Glomerular endothelial cell (primary cell): ENCODE measurements at places on chromosomes 2 and 18.

DNA sequence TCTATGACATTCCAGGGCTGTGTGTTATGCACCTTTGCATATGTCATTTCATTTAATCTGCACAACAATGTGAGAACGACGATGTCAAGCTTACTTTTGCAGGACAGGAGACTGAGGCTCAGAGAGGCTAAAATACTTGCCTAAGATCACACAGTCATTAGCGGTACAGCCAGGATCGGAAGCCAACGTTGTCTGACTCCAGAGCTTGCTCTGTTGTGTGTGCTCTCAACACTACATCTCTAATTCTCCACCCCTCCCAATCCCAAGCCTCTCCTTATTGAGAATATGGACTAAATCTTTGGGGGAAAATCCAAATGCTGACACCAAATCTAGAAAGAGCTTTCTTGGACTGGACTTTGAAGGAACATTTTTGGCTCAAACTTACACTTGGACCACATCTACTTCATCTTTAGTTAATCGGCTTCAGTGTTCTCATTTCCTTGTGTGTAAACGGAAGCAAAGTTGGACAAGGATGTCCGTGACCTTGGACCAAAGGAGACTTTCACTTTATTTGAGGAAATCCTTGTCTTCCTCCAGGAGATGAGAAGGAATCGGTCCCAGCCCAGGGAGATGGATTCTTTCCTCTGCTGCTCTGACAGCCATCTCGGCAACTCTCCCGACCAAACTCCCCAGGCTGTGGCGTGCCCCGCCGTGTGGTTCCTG is 242.4 kb downstream of the LPIN1 start:
- no peak for DNase-seq

GRCh38 chr2:39050109-39050508 is 70.7 kb downstream of the SOS1 start:
- no peak for DNase-seq

DNA sequence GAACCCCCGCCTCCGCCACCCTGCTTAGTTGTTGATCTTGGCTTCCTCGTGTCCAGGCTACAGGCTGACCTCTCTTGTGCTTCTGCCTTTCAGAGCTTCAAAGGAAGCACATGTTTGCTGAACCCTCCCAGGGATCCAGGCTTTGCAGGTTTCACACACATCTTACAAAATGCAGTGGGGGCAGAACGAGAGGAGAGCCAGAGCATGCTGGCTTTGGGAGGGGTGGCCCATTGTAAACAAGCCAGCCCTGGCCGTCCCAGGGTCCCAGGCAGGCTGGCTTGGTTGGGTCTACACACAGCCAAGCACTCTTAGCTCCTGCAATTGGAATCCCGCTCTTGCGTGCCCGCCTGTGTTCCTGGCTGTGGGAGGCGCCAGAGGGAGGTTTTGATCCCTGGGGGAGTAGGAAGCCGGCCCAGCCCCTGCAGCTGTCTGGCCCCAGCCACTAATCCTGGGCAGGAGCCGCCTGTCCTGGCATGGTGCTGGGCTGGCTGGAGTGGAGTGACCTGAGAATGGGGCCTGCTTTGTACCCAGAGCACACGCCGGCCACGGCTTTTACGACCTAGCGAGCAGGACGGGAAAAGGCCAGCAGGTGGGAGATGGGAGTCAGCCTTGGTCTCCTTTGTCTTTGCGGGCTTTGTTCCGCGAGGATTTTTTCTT is 53.9 kb downstream of the SH3BP4 start:
- no peak for DNase-seq

- DNase-seq = no peak
Measured at GRCh38 chr2:29606104-29607037, 315.0 kb downstream of the ALK start.

GRCh38 chr2:85746321-85747004 is 7.3 kb upstream of the ATOH8 start:
- DNase-seq = no peak

DNA sequence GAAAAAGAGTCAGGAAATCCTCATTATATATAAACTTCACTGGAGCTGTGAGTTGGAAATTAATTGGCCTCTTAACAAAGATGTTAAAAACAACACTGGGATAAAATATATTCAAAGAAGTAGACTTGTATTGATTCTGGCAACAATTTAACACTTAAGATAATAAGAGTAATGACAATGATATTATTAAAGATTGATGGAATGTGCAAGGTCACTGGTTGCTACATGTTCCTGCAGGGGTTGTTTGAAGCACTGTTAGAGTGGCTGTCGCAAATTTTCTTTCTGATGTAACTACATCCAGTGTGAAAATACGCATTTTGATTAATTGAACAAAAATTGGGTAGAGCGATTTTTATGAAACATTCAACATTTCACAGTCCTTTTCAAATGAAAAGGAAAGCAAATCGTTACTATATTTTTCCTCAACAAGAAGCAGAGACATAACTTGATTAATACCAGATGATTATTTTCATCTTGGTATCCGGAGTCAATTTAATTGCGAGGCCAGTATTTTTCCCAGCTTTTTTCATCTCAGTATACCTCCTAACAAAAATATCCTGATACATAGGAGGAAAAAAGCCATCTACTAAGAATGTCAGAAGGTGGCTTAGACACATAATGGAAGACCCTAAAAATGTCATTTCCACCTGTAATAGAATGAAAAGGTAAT is 6.1 kb downstream of the PTGR3 start:
- no peak for DNase-seq
